Stimulated activated CD8-positive, alpha-beta memory T cell treated with anti-CD3 and anti-CD28 coated beads, Interleukin-15, amount 100 ng/mL, for 4 hours (primary cell): ENCODE measurements at places on chromosomes 1 and 21.

GRCh38 chr1:150622303-150622975 lies 7.0 kb downstream of the ENSA start:
- DNase-seq: no peak

GRCh38 chr1:48251821-48252220 lies 29.3 kb downstream of the SLC5A9 start:
- DNase-seq: no peak

DNA sequence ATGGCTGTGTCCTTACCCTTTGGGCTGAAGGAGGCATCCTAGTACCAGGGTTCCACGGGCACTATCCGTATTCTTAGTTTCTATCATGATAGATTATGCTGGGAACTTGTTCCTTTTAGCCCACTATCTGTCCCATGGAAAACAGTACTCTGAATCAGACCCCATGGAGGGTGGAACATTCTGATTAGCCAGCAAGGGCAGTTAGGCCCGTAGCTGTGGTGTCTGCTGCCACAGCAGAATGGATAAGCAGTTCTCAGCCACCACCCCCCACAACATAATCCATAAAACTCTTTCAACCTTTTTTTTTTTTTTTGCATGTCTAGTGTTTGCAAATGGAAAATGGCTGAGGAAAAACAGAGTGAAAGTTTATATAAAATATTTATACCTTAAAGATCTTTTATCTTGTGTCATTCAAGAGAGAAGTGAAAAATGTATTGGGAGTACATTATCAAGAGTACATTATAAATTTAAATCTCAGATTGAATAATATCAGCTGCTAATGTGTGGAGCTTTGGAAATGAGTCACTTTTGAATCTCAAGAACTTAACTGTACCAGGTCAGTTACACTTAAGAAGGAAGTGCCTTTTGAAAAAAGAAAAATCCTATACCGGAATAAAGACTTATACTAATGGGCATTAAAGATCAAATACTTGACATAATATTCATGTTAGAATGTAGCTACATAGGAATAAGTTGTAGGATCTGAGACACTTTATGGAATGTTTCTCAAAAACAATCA lies 80.3 kb downstream of the NFIA start:
- no peak for DNase-seq

DNA sequence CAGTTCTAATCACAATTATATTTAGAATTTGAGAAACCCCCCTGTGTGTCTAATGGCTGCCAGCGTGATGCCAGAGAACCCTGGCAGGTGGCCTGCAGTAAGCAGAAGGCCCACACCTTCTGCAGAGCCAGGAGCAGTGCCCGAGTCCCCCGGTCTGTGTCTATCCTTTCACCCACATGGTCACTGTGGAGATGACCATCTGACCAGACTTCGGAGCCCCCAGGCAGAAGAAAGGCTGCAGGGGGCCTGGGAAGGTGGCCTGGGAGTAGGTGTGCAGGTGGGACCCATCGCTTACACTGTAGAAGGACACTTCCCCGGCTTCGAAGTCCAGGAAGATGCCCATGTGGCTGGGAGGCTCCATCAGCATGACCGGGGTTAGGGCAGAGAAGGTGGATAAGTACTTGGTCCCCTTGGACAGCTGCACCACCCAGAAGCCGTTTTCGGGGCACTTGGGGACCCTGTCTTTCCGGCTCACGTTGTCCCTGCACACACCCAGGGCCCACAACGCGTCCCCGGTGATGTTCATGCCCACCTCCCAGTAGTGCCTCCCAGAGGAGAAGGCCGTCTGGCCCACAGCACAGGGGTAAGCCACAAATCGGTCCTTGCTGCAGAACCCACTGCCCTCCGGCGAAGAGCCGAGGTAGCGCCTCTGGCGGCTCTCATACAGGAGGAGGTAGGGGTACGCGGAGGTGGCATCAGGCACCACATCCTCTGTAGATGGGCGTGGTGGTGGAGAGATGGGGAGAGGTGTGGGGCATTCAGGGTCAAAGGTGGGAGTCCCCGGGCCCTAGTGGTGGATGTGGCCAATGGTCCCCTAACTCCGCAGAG lies 1.6 kb upstream of the TRIM11 start:
- DNase-seq: no peak

GRCh38 chr1:167229719-167230385 lies 9.2 kb downstream of the POU2F1 start:
- no peak for DNase-seq

DNA sequence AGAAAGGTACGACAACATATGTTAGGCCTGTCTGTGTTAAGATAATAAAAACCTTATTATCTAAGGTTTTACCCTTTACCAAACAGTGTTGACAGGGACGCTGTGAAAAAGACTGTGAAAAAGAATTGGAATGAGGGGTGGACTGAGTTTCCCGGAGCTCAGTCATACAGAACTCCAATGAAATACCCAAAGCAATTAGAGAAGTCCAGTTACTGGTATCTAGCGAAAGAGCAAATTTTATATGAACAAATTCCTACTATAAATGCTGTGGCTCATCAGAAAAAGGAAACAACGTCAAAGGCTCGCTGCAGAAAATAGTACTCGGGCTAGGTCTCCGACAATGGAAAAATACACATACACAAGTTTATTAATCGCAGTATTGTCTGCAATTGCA lies 708 bp upstream of the RBBP5 start:
- no peak for DNase-seq

- no peak for DNase-seq
Observed at GRCh38 chr1:49166031-49166430, 389.3 kb upstream of the BEND5 start.

DNA sequence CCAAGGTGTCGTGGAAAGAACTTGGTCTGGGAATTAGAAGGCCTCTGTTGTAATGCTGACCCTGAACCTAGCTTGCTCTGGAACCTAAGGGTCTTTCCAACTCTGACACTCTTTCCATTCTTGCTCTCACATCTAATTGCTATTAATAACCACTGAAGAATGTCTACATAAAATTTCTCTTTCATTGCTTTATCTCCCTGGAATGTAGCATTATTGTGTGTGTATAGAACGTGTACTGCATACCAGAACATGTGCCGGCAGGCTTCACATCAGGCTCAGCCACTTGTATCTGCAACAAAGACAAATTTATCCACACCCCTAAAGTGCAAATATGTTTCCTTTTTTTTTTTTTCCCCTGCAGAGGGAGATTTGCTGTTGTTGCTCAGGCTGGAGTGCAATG lies 13.9 kb upstream of the LAX1 start:
- no peak for DNase-seq

GRCh38 chr1:184387069-184387475 lies 243 bp downstream of the C1orf21 start:
- no peak for DNase-seq

GRCh38 chr1:6870571-6870970 lies 85.3 kb downstream of the CAMTA1 start:
- DNase-seq: no peak

DNA sequence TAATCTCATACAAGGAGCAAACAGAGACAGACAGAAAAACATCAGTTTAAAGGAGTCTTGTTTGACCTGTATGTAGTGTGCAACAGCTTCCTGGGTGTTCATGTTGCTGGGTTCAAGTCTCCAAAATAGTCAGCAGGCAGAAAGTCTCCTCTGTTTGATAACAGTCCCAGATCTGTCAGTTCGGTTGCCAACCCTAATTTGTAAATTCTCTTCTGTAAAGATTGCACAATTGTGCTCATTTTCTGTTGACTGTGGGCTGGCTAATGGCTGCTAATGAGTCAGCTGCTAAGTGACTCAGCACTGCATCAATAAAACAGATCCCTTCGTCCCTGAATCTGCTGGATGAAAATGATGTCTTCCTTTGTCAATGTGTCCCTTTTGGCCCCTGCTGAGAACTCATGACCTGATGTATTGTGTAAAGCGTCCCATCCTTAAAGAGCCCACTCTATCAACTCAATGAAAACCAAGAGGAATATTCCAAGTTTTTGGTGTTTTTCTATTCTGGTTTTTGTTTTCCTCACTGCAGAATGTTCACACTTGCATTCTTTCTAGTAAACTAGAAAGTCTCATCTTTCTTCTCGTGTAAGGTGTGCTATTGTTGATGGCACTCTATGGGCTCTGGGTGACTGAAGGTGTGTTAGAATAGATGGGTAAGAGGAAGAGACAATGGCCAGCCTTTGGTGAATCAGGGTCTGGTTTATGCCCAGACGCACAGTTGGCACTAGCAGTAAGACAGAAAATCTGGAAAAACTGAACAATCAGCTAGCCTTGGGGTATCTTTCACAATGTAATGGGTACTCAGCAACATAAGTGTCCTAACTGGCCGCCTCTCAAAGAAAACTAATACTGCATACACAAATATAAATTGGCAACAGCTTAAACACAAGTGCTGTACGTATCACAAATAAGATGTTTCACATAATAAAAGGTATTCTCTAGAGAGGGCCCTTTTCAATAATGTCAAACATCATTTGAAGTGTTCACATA lies 75.1 kb upstream of the SIPA1L2 start:
- no peak for DNase-seq

GRCh38 chr1:206658264-206658980 lies 23.1 kb downstream of the DYRK3 start:
- DNase-seq: no peak

- DNase-seq: no peak
Observed at GRCh38 chr1:7022058-7022457, 236.8 kb downstream of the CAMTA1 start.

- no peak for DNase-seq
Observed at GRCh38 chr1:76562292-76562691, 305.0 kb upstream of the ST6GALNAC5 start.

DNA sequence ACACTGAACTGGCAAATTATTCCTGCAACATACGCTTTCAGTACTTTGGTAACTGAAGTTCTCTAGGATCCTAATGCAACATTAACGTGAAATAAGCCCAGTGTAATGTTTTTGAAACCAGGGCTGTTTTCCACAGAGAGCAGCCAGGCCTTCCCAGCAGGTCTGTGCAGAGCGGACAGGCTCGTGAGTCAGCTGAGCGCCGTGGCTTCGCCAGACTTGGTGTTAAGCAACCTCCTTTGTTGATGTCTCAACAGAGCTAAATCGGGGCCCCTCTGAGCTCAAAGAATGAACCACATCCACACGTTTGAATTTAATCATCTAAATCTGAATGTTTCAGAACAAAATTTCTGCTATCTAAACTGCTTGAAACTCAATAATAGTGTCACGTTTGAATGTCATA lies 181.8 kb upstream of the FMN2 start:
- DNase-seq: no peak

- DNase-seq: no peak
Observed at GRCh38 chr1:64337926-64338325, 132.0 kb upstream of the CACHD1 start.

- DNase-seq: peak; percentile 45
Observed at GRCh38 chr1:166975361-166976129, at the start of gene ILDR2. TSS of gene ILDR2 (minus strand) at chr1:166975540. CDS start at chr1:166975268, 272 bp downstream.

- DNase-seq: no peak
Observed at GRCh38 chr1:5839881-5840550, 152.2 kb downstream of the NPHP4 start.

GRCh38 chr1:53144201-53144600 lies 1.8 kb upstream of the SLC1A7 start:
- no peak for DNase-seq

DNA sequence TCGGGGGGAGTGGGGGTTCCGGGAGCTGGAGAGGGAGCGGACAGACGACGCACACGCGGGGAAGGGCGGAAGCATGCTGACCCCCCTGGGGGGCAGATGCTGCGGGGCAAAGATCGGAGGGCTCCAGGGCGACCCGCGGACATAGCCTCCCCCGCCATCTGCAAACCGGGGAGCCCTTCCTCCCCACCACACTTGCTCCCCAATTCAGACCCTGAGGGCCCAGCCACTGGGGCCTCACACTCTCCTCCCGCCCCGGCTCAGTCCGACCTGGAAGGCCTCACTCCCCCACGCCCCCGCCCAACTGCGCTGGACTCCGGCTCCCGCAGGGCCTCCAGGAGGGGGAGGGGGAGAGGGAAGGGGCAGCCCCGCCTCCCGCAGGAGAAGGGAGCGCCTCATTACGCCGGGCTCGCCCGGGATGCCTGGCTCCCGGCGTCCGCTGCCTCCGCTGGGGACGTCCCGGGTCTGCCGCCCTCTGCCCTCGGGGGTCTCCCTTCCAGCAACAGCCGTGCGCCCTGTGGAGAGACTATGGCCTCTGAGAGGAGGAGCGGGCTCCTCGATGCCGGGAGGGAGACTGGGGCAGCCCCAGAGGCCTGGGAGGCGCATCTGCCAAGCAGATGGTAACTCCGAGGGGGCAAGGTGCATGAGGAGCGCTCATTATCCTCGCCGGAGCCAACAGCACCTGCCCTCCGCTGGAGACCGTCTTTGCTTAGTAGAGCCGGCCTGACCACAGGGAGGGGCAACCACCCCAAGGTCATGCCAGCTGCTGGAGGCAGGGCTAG lies 636 bp upstream of the CAMK2N1 start:
- DNase-seq: no peak

DNA sequence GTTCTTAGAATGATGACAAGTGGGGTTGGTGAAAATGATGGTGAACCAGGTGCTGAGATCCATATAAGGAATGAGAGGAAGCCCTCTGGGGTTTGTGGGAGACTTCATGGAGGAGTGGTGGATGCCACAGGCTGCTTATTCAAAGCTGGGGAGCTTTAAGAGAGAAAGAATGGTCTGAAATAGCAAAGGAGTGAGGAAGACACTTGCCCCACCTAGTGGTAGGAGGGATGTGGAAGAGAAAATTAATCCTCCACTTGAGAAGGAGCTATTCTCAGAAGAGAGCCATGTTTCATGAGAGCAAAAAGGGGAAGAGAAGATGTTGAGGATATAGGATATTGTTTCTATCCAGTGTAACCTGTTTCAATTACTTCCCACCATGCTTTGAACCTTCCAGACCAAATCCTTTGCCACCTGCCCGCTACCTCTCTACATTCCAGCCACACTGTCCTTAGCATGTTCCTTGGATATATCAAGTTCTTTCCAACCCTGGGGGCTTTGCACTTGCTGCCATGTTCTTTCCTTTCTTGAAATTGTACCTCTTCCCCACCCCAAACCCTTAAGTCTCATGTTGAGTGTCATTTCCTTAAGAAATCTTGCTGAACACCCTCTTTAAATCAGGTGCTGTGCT lies 19.6 kb upstream of the ZNF648 start:
- DNase-seq: no peak

DNA sequence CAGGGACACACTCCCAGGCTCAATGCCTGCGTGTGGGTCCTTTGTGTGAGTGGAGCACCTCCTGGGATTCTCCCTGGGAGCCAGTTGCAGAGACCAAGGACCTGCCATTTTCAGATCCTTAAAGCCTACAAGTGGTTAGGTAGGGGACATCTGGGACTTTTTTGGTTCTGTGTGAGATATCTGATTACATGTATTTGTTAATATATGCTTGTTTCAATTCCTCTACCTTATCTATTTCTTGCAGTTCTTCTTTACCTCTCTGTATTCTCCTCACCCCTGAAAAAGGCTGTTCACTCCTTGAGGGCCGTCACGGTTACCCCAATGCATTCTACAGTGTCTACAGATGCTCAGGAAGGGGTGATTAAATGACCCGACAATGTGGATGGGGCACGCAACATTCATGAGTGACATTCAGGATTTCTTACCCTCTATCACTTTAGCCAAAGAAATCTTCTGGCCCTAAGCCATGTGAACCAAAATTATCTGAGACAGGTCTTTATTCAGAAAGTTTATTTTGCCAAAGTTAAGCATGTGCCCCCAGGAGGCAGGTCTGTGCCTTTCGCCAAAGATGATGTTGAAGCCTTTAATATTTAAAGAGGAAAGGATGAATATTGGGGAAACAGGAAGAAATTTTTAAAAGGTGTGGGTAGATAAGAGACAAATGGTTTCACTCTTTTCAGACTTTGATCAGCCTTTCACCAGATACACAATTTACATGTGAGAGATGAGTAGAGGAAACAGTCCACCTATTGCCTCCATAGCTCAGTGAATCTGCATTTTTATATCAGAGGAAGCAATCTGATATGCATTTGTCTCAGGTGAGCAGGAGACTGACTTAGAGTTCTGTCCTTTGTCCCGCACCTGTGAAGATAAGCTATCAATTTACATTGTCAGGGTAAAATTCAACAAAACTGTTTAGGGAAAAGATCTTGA lies 44.6 kb upstream of the MPZL1 start:
- no peak for DNase-seq
